ENCODE measurements at places on chromosomes 12 and 14.

GRCh38 chr12:94227066-94227465, 78.7 kb downstream of the PLXNC1 start:
- no peak for DNase-seq

DNA sequence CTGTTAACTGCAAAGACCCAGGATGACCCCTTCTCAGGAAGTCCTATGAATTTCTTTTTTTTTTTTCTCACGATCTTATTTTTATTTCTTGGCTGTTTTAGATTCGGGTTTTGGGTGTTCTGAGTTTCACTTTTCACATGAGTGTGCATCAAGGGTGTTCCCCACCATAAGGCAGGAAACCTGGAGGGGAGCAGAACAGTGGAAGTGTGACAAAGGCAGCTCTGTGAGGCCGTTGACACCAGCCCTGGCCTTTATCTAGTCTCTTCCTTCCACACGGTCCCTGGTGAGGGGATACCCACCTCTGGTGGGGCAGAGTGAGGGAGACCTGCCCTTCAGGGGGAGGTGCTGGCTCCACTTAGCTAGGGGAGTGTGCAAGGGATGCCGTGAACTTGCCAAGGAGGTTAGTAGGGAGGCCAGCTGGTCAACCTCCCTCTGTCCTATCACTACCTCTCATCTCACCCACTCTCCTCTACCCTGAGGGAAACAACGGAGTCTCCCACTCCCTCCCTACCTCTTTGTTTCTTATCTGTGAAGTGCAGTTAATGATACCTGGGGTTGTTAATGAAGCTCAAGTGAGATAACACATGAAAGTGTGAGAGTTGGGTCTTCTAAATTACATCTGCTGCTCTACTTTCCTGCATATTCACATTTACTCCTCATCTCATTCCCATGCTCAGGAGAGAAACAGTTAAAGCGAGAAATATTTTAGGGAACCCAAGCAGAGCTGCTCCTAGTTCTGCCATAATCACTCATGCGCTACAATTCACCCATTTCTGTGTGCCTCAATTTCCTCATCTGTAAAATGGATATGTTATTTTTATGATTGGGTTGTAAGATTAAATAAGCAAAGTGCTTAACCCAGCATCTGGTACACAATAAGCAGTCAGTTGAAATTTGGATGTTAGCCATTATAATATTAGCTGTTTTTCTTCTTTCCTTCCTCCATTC, 4.4 kb upstream of the GALNT6 start:
- DNase-seq = no peak

GRCh38 chr14:26104717-26105116, 493.1 kb downstream of the NOVA1 start:
- DNase-seq = no peak

GRCh38 chr14:54894995-54895394, 7.6 kb downstream of the GCH1 start:
- no peak for DNase-seq

- DNase-seq = no peak
Observed at GRCh38 chr14:93061380-93062012, 54.2 kb downstream of the ITPK1 start.

DNA sequence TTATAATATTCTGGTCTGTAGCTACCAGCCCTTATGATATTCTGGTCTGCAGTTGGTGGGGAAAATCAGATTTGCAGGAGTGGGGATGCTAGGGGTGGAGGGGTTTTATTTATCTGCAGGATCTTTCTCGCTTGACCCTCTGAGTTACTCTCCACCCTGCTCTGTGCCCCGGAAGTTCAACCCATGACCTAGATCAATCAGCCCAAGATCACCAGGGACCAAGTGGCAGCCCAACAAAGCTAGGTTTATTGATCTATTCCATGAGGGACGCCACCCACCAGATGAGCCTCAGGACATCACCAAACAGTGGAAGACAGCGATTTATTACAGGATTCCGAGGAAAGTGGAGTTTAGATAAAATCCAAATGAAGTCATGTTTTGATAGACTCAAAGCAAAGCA, 25.8 kb upstream of the C12orf76 start:
- no peak for DNase-seq

DNA sequence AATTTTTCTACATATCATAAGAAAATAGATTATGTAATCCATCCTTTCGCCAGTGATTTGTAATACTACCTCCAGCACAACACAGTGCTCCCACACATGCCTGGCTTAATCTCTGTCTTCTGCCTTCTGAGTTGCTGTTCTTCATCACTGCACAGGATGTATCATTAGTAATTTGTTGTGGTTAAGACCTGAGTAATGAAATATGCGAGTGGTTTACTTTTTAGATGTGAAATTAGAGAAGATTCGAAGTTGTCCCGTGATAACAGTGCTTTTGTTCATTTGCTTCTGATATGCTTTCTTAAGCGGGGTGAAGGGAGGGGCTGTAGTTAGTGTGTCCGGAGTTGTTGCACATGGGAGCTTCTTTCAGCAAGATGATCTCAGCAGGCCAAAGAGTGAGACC, 18.1 kb downstream of the KRT85 start:
- no peak for DNase-seq

Measured in stimulated activated CD4-positive, alpha-beta T cell treated with anti-CD3 and anti-CD28 coated beads, Interleukin-12 subunit alpha, Interleukin-12 subunit beta, amount 100 ng/mL, for 4 hours (primary cell).